ENCODE measurements at places on chromosomes 5 and 9.
A peak's percentile ranks its signal among the peaks of the same experiment; 100 is the strongest.

- DNase-seq = no peak
These were observed 27.1 kb downstream of the ARPC5L start for GRCh38 chr9:124889006-124889405.

DNA sequence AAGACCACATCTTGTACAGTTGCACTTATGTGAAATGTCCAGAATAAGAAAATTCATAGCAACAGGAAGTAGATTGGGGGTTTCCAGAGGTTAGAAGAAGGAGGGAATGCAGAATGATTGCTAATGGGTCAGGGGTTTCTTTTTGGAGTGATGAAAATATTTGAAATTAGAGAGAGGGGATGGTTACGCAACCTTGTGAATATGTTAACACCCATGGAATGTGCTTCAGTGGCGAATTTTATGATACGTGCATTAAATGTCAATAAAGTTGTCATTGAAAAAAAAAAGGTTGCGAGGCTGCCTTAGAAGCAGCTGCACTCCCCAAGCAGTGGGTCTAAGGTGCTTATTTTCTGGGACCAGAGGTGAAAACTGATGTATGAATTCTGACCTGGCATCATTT is 64.4 kb upstream of the SUB1 start:
- DNase-seq = no peak

GRCh38 chr9:14362175-14362574 is 48.2 kb upstream of the NFIB start:
- no peak for DNase-seq

GRCh38 chr5:126680191-126680817 is 79.6 kb downstream of the PHAX start:
- DNase-seq = no peak

- DNase-seq = no peak
These were observed 5.2 kb downstream of the OLFML2A start for GRCh38 chr9:124781967-124782660.

DNA sequence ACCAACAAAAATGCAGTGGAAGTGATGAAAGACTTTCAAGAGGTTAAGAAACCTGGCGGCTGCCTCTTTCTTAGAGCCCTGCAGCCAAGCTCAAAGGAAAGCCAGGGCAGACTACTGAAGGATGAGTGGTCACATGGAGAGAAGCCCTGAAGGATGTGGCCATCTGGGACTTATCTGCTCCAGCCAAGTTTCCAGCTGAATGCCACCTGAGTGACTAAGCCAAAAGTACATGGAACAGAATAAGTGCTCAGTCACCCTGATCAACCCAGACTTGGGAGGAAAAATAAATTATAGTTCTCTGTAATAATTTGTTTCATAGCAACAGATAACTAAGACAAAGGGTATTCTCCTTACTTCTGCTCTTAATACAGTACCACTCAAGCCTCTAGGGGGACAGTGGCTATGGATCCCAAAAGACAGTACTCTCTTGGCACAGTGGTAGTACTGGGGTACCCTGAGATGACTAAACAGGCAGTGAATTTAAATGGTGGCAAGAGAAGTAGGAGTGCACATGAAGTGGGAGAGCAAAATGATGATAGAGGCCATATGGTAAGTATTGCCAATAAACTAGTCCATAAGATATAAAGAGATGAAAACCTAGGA is 182.3 kb downstream of the ELAVL2 start:
- no peak for DNase-seq

DNA sequence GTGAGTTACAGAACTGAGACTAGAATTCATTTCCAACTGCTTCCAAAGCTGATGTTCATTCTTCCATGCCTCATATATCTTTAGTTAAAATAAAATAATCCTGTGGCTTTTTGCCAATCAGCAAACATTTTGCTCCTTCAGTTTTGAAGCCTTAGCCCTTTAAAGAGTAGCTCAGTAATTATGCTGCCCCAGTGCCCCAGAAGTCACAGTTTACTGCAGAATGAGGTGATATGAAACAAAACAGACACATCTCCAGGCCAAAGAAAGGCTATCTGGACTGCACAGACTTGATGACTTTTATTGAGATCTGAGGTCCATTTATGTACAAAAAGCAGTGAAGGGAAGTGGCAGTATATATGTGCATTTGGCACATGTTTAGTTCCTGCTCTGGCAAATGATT is 285.8 kb upstream of the ZNF462 start:
- no peak for DNase-seq

- no peak for DNase-seq
These were observed 217.9 kb downstream of the ATPSCKMT start for GRCh38 chr5:10031817-10032216.

- no peak for DNase-seq
These were observed 243.2 kb downstream of the FSTL4 start for GRCh38 chr5:133368916-133369783.

DNA sequence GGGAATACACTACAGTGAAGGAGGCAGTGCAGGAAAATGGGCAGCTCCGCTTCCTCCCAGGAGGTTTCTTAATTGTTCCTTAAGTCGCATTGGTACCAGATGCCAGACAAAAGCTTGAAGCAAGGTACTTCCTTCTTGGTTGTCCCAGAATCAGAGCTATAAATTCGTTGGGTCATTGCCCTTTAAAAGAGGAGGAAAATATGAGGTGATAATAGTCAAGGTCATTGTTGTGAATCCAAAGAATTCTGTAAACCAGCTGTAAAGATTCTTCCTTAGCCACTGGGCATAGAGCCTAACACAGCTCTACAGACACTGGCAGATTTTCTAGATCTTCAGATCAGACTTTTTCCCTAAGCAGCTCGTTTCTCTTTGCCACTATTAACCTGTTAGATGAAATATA is 444.1 kb upstream of the TLE4 start:
- no peak for DNase-seq

DNA sequence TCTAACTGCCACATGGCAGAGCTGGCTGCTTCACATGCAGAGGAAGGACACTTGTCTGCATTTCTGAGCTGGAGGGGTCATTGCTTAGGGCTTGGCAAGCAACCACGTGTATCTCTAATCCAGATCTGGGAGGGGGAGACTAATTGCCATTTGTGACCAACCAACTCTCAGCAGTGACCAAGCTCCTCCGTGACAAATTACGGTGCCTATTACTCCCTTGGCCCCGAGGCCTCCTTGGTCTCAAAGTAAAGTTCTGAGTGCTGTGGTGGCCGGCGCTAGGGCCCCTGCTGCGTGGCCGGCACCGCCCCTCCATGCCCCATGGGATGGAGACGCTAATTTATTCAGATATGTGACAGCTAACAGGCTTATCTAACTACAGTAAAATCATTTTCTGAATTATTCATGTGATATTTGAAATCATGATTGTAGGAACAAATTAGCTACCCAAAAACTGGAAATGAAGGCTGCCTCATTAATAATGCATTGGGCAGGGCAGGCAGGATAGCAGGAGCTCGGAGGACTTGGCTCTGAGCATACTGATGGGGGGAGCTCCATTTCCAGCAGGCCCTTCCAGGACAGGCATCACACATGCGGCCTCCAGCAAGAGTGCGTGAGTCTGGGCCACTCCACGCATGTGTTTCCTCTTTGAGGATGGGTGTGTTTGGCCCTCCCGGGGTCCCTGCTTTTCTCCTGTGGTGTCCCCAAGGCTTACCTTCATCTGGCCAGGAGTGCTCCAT is 67.7 kb downstream of the C5orf15 start:
- DNase-seq = no peak

GRCh38 chr5:146745931-146746577 is 132.5 kb downstream of the PPP2R2B start:
- DNase-seq = no peak

GRCh38 chr5:90182726-90183125 is 226.8 kb downstream of the CETN3 start:
- no peak for DNase-seq

- peak; percentile 40 for DNase-seq
These were observed 449 bp upstream of the PCSK5 start for GRCh38 chr9:75889977-75890471.

GRCh38 chr9:135751501-135751900 is 49.5 kb downstream of the KCNT1 start:
- no peak for DNase-seq

DNA sequence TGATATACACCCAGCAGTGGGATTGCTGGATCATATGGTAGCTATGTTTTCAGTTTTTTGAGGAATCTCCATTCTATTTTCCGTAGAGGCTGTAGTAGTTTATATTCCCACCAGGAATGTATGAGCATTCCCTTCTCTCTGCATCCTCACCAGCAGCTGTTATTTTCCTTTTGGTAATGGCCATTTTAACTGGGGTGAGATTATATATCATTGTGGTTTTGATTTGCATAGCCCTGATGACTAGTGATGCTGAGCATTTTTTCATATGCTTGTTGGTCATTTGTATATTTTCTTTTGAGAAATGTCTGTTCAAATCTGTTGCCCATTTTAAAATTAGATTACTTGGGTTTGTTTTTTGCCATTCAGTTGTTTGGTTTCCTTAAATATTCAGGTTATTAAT is 11.2 kb upstream of the PPIC start:
- no peak for DNase-seq

DNA sequence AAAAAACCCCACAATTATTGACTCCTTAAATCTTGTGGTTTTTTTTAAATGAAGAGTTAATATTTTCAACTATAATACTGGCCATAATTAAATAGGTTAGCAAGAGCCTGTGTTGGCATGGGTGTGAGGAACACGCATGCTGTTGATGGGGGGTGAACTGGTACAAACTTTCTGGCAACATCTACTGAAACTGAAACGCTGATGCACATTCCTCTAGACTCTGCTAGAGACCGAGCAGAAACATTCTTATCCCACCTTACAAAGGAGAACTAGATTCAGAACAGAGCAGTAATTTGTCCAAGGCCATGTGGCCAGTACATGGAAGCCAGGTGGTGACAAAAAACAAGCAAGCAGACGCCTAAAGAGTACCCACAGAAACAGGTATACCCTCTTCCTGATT is 2.4 kb downstream of the BICD2 start:
- DNase-seq = no peak

GRCh38 chr5:137015540-137016116 is 483.5 kb downstream of the SPOCK1 start:
- DNase-seq = no peak

DNA sequence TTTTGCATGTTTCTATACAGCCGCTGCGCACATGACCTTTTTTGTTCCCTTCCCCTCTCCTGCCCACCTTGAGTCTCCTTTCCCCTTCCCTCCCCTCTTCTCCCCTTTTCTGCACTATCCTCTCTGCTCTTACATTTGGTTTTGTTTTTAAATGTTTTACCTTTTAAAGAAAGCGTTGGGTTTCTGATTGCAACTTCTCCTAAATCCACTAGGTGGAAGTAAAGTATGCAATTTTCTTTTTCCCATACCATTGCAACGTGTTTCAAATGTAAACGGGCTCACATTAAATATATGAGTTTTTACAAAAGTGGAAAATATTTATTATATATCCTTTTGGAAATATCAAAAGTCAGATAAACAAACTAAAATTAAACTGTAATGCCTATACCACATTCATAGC is 500.9 kb downstream of the DIRAS2 start:
- DNase-seq = peak; percentile 53

GRCh38 chr5:19247302-19247701 is 740.7 kb downstream of the CDH18 start:
- DNase-seq = no peak

DNA sequence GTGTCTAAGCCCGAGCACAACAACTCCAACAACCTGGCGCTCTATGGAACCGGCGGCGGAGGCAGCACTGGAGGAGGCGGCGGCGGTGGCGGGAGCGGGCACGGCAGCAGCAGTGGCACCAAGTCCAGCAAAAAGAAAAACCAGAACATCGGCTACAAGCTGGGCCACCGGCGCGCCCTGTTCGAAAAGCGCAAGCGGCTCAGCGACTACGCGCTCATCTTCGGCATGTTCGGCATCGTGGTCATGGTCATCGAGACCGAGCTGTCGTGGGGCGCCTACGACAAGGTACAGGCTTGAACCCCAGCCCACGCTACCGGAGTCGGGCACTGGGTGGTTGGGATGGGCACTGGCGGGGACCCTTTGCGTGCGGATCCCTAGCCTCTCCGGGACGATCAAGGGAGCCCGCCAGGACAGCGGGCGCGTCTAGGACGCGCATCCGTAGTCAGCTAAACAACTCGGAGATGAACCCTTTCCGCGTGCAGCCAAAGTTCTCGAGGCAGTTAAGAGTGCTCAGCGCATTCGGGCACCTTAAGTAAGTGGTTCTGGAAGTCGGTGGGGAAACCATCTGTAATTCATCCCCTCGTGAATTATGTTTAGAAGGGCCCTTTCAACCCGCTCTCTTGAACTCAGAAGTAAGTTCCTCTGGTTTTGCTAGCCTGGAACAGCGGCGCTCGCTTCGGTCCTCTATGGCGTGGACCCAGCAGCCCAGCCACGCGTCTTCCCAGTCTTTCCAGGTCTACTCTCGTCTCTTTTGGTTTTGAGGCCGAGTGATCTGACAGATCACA is 1.3 kb downstream of the KCNN2 start:
- DNase-seq = peak; percentile 5

All from SW 1271 (cell line).